Muscle of leg (tissue), 16 donors: ENCODE measurements at places on chromosomes 7 and 10. TPM values are rescaled to one million over a fixed set of nuclear protein-coding genes. Genes with fewer than 3 reads are reported as not detected.

Gene VPS37D
- polyA plus RNA-seq, result 3.7 TPM

Gene ELFN1
- polyA plus RNA-seq, result 8.3 TPM

Gene LRGUK
- polyA plus RNA-seq, result 0.52 TPM

Gene LEP
- 0.21 TPM for polyA plus RNA-seq

Gene CLRN3
- polyA plus RNA-seq, result 0.27 TPM

Gene DPYSL4
- polyA plus RNA-seq, result 7.1 TPM

Gene ITPRID1
- 0.42 TPM for polyA plus RNA-seq

Gene OR2A5
- not detected for polyA plus RNA-seq

Gene TMEM178B
- 0.53 TPM for polyA plus RNA-seq

Gene ZNF487
- 3.7 TPM for polyA plus RNA-seq

Gene ODAD2
- polyA plus RNA-seq, result 2.0 TPM

Gene SOSTDC1
- 6.7 TPM for polyA plus RNA-seq

Gene FZD1
- 23.2 TPM for polyA plus RNA-seq

Gene SLC18A3
- 0.16 TPM for polyA plus RNA-seq

Gene ITIH5
- 38.7 TPM for polyA plus RNA-seq

Gene VWDE
- 5.8 TPM for polyA plus RNA-seq

Gene NEBL
- polyA plus RNA-seq, result 1.6 TPM

Gene PRSS1
- polyA plus RNA-seq, result not detected

Gene TEX47
- not detected for polyA plus RNA-seq

Gene ZNF488
- 4.2 TPM for polyA plus RNA-seq

Gene PNLIP
- 0.17 TPM for polyA plus RNA-seq

Gene ASCC1
- polyA plus RNA-seq, result 28.8 TPM

Gene H2BK1
- polyA plus RNA-seq, result not detected
